Hematopoietic multipotent progenitor cell treated with erythropoietin and hydrocortisone succinate and interleukin-3 and kit ligand, for 4 days (in vitro differentiated cells): ENCODE measurements at places on chromosomes 11 and 22.

GRCh38 chr11:69746140-69746539, 29.0 kb downstream of the FGF4 start:
- DNase-seq = no peak

GRCh38 chr11:7261578-7261977, 9.9 kb downstream of the SYT9 start:
- DNase-seq = no peak

GRCh38 chr11:105923252-105923651, 98.8 kb downstream of the MSANTD4 start:
- no peak for DNase-seq

GRCh38 chr11:79259800-79260199, 181.0 kb downstream of the TENM4 start:
- DNase-seq = no peak

DNA sequence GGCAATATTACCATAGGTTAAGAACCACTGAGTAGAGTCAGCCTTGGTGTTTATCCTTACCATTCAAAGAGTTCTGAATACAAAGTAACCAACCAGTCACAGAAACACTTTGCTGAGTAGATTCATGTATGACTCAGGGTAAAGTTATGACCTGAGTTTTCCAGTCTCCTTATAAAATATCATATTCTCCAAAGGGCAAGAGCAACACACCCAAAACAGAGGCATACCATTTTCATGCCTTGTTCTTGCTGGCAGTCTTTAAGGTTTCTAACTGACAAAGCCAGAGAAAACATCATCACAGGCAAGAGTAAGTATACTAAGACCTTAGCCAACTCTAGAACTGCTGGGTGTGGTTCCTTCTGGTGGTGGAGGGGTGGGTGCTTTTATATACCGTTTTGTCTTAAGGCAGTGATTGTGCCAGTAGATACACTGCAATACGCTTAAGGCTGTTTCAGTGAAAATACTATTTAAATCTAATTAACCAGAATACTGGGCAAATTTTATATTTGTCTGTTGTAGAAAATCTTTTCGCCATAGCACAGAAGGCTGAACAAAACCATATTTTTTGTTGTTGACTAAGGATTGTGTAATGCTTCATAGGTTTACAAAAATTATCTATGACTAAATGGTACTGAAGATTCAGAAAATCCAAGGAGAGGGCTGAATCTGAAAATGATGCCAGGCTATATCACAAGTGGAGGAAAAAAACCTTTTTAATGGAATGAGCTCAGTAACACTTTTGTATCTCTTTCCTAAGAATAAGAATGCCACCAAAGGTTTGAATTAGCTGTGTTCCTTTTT, 3.0 kb downstream of the ATL3 start:
- DNase-seq = peak; percentile 55

DNA sequence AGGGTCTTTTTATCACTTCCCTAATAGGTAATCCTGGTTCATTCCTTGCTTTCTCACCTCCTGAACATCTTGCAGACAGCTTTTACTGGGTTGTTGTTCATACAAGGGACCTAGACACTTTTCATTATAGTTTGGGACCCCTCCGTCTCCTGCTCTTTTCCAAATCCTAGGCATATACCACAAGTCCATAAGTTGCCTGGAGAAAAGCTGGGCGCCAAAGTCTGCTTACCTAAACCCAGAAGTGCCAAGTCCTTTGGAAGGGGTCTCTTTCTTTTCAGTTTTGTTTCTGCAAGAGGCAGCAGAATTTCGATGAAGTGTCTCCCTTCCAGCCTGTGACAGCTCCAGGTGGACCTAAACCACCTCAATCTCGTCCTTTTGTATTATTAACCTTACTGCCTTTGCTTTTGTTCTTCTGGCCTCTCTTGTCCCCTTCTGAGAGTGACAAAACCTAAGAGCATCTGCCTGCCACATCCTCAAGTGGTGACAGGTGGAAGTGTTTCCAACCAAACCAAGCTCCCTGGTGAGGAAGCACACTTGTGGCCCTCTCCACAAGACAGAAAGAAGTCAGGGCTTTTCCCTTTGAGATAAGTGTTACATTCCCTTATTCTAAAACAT, 19.5 kb upstream of the P2RY6 start:
- DNase-seq = peak; percentile 63

DNA sequence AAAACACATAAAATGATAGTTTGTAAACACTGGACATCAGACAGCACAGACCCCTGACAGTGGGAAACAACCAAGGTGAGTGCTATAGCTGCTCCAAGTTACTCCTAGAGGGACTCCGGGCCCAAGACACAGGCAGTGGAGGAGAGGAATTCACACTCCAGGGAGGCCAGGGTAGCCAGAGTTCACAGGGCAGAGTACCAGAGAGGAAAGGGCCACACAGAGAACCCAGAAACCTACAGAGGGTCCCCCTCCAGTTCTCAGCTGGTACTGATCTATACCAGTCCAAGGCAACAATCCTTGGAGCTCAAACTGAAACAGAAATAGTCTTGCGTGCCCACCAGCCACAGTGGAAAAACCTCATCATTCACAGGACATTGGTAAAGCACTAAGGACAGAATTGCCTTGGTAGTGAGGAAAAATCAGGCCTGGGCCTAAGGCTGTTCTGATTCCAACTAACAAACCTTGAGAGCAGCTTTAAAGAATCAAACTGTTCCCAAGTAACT, 7.6 kb downstream of the VPS37C start:
- DNase-seq = no peak

DNA sequence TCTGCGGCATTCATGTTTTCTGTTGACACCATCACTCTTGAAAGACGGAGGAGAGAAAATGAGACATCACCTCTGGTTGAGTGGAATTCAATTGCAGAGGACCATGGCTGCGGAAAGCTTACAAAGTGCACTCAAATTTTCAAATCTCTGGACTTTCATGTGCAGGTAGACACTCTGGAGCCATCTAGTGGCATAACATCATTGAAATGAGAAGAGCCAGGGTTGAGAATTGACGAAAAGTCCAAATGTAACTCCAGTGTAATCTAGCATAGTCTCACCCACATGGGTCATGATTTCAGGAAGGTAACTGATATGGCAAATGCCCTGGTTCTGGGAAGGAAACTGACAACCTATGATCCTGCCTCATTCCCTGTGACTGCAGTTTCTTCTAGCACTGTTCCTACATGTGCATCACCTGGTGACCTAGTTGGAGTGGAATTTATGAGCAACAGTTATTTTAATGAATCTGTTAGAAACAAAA, 687.8 kb downstream of the KCNA4 start:
- DNase-seq = peak; percentile 13

GRCh38 chr11:63507511-63507910, 1.6 kb downstream of the LGALS12 start:
- DNase-seq = no peak

GRCh38 chr11:35116245-35116644, 22.7 kb upstream of the CD44 start:
- no peak for DNase-seq

- DNase-seq = peak; percentile 25
Measured at GRCh38 chr11:62393735-62394134, 25.1 kb upstream of the SCGB1A1 start.

DNA sequence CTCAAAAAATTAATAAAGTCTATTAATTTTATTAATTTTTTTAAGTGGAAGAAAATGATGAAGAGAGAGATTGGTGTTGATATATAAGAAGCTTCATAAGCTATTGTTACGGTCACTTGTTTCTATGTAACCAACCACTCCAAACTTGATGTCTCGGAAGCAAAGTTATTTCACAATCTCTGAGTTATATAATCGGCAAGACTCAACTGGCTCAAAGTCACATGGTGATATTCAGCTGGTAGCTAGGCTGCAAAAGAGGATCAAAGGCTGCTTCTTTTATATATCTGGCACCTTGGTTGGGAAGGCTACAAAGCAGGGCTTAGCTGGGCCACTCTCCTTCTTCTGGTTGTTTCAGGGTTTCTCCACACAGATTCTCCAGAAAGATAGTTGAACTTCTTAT, 245.1 kb upstream of the ARHGAP42 start:
- DNase-seq = no peak

GRCh38 chr11:13104619-13105236, 95.6 kb downstream of the RASSF10 start:
- DNase-seq = no peak

GRCh38 chr11:68812526-68812925, 29.2 kb downstream of the CPT1A start:
- peak; percentile 17 for DNase-seq

GRCh38 chr11:122421702-122422101, 233.8 kb upstream of the UBASH3B start:
- DNase-seq = no peak

- no peak for DNase-seq
Measured at GRCh38 chr22:41057076-41057475, 35.3 kb upstream of the EP300 start.

- peak; percentile 13 for DNase-seq
Measured at GRCh38 chr11:128053981-128054931, 533.1 kb downstream of the ETS1 start.

DNA sequence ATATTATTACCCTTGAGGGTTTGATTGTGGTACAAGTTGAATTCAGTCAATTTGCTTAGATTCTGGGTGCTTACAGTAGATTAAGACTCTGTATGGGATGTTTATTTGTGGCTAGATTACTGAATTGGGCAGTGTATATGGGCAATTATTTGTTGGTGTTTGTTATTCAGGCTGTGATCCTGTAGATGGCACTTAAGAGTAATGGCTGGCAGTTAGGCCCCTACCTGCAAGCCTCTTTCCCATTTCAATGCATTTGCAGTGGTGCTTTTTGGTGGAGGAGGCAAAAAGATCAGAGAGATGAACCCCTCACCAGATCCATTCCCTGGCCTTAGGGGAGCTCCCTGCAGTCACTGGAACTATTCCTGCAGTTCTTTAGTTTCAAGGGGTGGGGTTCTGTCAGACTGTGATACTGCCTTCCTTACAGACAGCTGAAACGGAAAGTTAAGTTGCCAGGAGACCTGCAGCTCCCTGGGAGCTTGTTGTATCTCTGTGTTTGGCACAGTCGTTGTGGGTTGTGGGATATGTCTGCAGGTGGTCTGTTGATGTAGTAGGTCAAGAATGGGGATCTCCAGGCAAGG, 199.5 kb downstream of the AASDHPPT start:
- DNase-seq = peak; percentile 6

GRCh38 chr11:76791861-76792260, 8.7 kb downstream of the TSKU start:
- peak; percentile 31 for DNase-seq

DNA sequence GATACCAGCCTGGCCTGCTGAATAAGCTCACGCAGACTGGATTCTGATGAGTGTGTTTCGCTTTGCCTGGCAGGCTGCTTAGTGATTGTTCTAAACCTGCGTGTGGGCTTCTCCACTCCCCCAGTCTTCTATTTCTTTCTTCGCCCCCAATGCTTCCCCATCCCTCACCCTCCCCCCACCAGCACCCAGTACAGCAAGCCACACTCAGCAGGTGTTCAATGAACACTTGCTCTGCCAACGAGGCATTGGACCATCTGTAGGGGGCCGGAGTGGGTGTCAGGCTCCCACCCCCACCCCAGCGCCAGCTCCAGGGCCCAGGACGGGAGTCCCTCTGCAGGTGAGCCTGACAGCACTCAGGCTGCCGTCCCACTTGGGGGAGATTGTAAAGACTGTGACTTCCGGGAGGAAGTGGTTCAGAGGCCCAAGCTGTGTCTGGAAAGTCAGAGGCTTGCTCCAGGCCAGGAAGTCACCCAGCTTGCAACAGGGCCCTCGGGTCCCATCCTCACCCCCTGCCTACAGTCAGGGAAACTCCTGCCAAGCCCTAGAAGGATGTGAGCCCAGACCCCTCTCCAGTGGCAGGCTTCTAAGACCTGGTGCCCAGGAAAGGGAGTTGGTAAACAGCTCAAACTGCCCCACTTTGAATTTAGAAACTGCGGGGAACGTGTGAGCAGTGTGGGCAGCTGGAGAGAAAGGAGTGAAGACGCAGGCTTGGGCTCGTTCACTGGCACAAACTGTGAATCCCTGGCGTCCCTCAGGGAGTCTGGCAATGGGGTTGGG, 66.3 kb upstream of the PRDM11 start:
- DNase-seq = peak; percentile 78

DNA sequence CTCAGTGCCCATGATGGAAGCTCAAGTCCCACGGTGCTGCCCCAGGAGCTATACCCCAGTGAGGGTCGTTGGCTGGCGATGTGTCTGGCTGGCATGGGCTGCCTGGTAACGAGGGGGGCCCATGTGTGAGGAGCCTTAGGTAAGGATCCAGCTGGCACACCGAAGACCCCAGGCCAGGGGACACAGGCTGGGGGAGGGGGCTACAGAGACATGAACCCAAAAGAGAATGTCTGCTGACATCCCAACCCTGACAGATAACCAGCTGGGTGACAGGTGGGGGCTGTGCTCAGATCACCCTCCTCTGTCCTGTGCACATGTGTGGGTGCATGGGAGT, 39.2 kb downstream of the RTN4R start:
- no peak for DNase-seq

- no peak for DNase-seq
Measured at GRCh38 chr22:38026130-38027111, 30.8 kb upstream of the PICK1 start.

GRCh38 chr11:32071811-32072210, 19.1 kb upstream of the RCN1 start:
- DNase-seq = no peak

- no peak for DNase-seq
Measured at GRCh38 chr11:94020777-94021481, at the start of gene HEPHL1. TSS of gene HEPHL1 (plus strand) at chr11:94021354. CDS start at chr11:94021369, 15 bp downstream.

DNA sequence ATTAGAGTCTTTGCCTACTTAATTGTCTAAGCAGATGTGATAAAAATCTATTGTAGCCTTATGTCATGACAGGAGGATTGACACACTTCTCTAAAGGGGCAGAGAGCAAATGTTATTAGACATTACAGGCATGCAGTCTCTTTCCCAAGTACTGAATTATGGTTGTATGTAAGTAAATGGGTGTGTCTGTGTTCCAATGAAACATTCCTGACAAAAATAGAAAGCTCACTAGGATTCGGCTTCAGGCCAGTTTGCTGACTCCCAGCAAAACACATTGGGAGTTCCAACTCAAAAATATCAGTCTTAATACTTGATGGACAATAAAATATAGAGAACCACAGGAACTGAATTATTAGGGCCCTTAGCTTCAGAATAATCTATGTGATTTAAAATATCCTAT, 1480.4 kb downstream of the FAM181B start:
- DNase-seq = no peak

- no peak for DNase-seq
Measured at GRCh38 chr11:102292933-102293332, 24.4 kb upstream of the BIRC3 start.

DNA sequence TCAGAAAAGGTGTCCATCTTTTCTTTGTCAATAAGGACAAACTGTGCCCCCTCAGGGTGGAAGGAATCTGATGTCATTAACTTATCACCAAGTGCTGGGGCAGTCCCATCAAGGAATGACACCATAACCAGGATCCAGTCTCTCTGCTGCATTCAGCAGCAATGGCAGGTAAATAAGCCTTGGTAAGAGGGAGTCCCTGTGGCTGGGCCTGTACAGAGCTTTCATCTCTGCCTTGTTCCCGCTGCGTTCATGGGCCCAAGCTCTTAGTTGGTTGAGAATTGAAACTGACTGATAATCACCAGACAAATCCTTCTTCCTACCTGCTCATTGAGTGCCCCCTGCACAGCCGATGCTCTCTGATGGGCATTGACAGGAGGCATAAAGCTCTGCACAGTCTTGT, 22.7 kb downstream of the EIF3F start:
- no peak for DNase-seq

GRCh38 chr11:70928854-70929598, 323.4 kb downstream of the SHANK2 start:
- DNase-seq = peak; percentile 6

GRCh38 chr11:8234910-8235309, 28.8 kb downstream of the LMO1 start:
- DNase-seq = no peak

GRCh38 chr11:73176874-73177155, 34.7 kb upstream of the FCHSD2 start:
- DNase-seq = no peak

GRCh38 chr11:130243816-130244215, 70.9 kb downstream of the ZBTB44 start:
- DNase-seq = no peak
